ENCODE measurements at places on chromosomes 6 and 20.

DNA sequence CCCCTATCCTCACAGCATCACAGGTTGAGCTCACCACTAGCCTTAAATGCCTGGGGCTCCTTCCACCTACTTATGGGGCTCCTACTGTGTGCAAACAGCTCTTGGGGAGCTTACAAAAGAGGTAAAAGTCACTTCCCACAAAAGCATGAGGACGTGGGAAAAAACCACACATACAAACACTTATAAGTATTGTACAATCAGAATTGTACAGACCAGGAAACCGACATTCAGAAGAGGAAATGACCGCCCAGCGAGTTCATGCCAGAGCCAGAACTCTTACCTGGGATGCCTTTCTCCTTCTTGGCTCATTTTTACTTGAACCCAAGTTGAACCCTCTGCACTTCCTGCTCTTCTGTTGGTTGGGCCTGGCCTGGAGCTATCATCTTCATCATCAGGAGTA, 6.3 kb upstream of the PPP1R16B start:
- no peak for DNase-seq

DNA sequence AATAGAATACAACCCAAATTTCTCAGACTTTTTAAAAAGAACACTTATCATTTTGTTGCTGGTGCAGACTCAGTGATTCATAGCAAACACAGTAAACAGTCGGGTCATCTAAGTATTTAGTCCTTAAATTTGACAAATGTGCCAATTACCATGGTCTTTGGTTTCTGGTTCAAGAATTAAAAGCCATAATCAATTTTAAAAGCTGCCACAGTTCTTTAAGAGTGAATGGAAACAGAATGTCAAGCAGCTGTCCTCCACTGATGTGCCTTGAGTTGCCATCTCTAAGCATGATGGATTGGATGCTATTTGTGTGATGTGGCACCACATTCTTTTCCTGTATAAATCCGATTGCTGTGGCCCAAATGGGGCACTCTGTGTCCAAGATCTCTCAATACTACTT, 67.2 kb upstream of the MLIP start:
- DNase-seq: no peak

DNA sequence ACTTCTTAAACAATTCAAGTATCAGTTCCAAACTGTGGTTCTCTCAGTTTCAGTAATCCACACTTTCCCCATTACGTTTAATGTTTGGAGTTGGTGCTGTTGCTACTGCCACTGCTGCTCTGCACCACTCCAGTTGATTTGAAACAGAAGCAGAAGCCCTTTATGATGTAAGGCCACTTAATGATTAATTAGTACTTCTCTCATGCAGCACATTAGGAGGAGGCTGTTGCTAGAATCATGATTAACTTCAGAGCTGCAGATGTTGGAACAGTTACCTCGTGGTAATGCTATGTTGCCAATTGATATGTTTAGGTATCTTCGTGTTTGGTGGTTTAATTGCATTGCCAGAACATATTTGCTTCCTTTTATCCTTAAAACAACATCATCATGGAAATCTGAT, 986.2 kb upstream of the CITED2 start:
- DNase-seq: no peak

- DNase-seq: no peak
Measured at GRCh38 chr6:4861564-4861963, 85.4 kb downstream of the CDYL start.

GRCh38 chr20:18256440-18257090, 31.8 kb upstream of the ZNF133 start:
- no peak for DNase-seq

DNA sequence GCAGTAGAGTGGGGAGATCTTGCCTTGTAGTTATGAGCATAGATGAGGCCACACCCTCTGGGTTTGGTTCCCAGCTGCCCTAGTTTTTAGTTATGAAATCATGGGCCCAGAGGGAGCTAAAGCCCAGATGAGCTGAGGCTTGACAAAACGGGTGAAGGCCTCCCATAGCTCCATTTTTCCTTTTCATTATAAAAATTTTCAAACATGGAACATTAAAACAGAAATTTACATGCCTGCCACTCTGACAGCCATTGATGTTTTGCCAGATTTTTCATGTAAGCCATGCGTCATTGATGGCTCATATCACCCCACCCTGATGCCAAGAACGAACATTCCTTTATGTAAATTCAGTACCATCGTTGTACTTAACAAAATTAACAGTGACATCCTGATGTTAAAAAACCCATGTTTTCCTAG, 67.9 kb downstream of the IGF2R start:
- no peak for DNase-seq

- no peak for DNase-seq
Measured at GRCh38 chr20:23152308-23152892, 66.3 kb upstream of the CD93 start.

DNA sequence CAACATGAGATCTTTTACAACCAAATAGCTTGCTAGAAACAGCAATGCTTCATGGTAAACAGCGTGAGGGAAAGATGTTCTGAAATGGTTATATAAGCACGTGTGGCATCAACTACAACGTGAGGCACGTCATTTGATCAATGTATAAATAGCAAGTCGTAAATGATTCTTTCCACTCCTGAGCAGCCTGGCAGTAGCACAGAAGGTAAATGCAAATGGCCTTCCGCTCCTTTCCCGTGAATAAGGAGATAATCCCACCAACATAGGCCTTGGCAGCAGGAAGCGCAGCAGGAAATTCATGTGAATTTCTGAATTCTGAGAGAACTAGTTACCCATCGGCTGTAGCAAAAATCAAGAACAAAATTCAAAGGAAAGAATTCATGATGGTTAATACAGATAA, 17.0 kb downstream of the RPS6KA2 start:
- DNase-seq: no peak

DNA sequence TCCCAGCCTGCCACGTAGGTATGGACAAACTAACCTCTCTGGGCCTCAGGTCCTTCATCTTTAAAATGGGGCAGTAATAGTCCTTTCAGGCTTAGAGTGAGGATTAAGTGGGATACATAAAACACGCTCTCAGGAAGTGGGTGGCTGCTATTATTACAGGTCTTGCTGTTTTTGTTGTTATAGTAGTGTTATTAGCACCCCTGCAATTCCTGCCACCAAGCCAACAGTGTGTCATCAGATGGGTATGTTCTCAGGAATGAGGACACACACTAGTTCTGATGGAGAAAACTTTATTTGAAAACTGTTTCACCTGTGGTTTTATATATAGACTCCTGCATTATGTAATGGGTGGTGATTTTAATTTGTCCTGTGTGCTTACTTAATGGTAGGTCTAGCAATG, 131.7 kb downstream of the LRRC1 start:
- no peak for DNase-seq

GRCh38 chr6:35085359-35086281, 55.5 kb downstream of the TCP11 start:
- no peak for DNase-seq

GRCh38 chr20:5729348-5729747, 20.9 kb upstream of the SHLD1 start:
- no peak for DNase-seq

- DNase-seq: no peak
Measured at GRCh38 chr20:32823737-32824588, 4.2 kb downstream of the MAPRE1 start.

GRCh38 chr6:33693186-33694105, 18.1 kb downstream of the UQCC2 start:
- no peak for DNase-seq

DNA sequence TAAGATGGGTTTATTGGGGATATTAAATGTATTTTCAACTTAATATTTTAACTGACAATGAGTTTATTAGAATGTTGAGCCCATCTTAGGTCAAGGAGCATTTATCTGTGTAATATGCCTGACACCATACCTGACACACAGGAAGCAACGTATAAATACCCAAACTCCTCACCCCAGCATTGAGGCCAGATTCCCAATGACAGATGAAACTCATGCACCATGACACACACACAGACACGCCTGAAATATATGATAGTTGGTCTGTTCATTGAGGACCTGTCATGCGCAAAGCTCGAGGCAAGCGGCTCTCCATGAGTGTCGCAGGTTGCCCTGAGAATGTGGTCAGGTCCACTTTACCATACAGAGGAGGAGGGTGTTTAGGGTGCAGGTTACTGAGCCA, 64.1 kb downstream of the GFOD1 start:
- no peak for DNase-seq

DNA sequence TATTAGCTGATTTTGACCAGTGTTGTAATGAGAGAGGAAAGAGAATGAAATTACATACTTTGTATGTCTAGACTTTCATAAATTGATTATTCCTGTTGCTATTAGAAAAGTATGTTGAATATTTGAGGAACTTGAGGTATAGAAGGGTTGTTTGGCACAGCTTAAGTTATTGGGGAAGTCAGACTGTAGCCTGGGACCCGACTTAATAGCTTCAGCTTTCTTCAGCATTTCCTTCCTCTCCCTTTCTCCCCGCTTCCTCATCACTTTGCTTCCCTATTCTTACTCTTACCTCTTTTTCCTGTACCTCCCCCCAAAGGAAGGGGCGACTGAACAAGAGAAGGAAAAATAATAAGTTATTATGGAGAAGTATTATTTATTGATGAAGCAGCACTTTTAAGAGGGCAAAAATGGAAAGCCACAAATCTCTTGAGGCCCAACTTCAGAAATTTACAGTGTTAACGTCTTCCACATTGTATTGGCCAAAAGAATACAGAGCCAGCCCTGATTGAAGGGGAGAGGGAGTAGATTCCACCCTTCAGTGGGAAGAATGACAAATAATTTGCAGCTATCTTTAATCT, 7.4 kb downstream of the SENP6 start:
- DNase-seq: no peak

- peak; percentile 60 for DNase-seq
Measured at GRCh38 chr6:52574709-52575501, 2.0 kb downstream of the TRAM2 start.

GRCh38 chr6:47650553-47651432, 47.6 kb upstream of the ADGRF4 start:
- DNase-seq: no peak

- DNase-seq: no peak
Measured at GRCh38 chr6:143507358-143508145, 4.0 kb downstream of the FUCA2 start.

DNA sequence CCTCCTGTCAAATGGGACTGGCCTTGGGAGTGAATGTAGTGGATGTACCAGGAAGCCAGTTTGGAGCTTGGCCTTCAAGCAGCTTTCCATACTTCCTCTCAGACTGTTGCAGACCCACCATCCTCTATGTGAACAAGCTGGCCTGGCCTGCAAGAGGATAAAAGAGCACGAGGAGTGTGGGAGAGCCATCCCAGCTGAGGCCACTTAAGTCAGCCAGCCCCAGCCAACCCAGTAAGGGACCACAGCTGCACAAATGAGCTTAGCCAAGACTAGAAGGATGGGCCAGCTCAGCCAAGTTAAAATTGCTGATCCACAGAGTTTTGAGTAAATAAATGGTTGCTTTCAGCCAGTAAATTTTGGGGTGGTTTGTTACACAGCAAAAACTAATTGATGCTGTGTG, 156.9 kb upstream of the SOX4 start:
- DNase-seq: no peak

DNA sequence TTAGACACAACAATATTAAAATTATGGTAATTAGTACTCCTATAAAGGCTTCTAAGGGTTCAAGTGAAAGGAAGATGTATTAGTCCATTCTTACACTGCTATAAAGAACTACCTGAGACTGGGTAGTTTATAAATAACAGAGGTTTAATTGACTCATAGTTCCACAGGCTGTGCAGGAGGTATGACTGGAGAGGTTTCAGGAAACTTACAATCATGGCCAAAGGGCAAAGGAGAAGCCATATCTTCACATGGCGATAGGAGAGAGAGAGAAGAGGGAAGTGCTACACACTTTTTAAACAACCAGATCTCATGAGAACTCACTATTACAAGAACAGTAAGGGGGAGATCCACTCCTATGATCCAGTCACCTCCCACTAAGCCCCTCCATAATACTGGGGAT, 52.9 kb downstream of the TINAG start:
- no peak for DNase-seq

DNA sequence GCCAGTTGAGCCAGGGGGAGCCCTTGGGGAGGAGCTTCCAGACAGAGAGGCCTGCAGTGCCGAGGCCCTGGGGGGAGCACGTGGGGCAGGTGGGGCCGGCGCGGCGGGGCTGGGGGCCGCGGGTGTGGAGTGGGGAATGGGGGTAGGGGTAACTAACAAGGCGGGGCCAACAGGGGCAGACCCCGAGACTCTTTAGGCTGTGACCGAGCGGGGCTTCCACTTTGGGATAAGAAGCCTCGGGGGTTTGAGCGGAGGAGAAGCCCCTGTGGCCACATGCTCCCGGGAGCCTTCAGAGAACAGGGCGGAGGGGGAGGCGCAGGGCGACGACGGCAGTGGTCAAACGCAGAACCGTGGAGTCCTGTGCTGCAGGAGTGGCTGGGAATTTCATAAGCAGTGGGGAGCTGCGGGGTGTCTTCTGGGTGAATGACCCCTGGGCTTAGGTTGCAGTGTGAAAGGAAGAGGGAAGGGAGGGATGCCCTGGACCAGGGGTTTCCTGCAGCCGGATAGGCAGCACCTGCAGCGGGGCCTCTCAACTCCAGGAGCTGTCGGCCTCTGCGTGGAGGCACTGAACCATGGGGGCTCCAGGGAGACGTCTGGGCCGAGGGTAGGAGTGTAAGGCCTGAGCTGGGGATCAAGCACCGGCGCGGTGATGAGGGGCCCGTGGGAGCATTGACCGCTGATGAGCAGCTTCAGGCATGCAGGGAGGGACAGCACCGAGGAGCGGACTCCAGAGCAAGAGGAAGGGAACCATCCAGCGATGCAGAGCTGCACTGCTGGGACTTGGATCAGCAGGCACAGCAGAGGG, 121.0 kb downstream of the SYNDIG1 start:
- DNase-seq: no peak

- DNase-seq: peak; percentile 13
Measured at GRCh38 chr6:5626727-5627426, 365.6 kb downstream of the FARS2 start.

- no peak for DNase-seq
Measured at GRCh38 chr6:53032849-53033248, 32.4 kb upstream of the FBXO9 start.

- DNase-seq: no peak
Measured at GRCh38 chr6:12977806-12978205, 261.2 kb downstream of the PHACTR1 start.

- no peak for DNase-seq
Measured at GRCh38 chr6:20532881-20533280, 1.4 kb upstream of the CDKAL1 start.

DNA sequence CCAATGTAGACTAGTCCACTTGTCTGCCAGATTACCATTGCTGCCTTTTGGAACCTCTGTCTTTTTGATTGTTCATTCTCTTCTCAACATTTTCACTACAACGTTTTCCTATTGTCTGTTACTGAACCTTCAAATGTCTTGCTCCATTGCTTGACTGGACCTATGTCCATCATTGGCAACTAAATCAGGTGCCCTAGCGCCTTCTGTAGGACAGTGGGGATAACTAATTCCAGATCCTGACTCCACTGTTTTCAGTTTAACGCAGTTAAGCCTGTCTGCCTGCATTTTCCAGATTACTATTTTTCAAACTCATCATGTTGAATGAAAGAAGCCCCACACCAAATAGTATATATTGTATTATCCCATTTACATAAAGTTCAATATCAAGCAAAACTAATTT, 433.6 kb downstream of the RNF144B start:
- DNase-seq: no peak
